Vagina (tissue), 2 donors: ENCODE measurements at places on chromosomes 12 and 14.

GRCh38 chr12:56081393-56082347 lies 1.7 kb downstream of the ERBB3 start:
- DNase-seq: no peak

DNA sequence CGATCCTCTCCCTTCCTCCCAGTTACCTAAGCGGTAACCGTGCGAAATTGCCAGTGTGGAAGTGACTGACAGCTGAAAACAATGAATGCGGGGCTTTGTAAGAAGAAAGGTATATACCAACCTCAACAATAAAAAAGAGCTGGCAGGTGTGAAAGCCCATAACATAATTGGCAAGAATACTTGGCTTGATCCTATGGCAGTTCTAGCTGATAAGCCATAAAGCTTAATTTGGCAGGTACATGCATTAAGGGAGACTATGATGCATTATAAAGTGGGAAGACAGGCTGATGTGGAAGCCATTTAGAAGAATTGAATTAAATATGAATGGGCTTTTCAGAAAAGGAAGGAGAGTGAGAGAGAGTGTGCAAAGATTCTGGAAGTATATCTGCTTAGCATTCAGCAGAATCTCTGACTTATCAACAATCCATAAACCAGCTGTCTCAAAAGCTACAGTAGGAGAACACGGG lies 71.3 kb downstream of the CRACR2A start:
- DNase-seq: no peak

DNA sequence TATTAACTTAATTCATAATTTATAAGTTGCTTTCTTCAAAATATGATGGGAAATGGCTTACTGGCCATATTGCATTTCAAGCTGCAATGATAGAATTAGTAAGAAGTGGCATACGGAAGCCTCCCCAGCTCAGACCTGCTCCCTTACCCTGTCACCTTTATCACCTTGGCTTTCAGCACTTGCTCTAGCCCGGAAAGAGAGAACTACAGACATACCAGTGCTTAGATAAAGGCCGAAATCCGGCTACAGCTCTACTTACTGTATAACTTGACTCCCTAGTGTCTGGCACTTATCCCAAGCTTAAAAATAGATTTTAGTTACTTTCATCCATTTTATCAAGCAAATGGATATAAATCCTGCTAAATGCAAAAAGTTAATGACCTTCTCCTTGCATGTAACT lies 42.5 kb downstream of the PKP2 start:
- DNase-seq: no peak

DNA sequence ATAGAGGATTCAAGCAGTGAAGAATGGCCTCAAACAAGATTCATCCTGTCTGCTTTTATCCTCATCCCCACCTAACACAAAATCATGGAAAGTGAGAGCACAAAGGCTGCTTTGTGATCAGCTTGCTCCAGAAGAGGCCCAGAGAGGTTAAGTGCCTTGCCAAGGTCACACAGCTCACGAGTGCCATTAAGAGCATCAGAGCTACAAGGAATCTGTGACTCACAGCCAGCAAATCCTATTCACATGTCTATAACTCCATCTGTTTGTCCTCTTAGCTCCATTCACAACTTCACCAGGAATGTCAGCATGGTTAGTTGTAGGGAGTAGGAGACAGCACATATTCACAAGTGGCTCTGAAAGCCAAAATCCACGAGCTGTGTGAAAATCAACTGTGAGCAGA lies 79.8 kb downstream of the TTC9 start:
- no peak for DNase-seq

DNA sequence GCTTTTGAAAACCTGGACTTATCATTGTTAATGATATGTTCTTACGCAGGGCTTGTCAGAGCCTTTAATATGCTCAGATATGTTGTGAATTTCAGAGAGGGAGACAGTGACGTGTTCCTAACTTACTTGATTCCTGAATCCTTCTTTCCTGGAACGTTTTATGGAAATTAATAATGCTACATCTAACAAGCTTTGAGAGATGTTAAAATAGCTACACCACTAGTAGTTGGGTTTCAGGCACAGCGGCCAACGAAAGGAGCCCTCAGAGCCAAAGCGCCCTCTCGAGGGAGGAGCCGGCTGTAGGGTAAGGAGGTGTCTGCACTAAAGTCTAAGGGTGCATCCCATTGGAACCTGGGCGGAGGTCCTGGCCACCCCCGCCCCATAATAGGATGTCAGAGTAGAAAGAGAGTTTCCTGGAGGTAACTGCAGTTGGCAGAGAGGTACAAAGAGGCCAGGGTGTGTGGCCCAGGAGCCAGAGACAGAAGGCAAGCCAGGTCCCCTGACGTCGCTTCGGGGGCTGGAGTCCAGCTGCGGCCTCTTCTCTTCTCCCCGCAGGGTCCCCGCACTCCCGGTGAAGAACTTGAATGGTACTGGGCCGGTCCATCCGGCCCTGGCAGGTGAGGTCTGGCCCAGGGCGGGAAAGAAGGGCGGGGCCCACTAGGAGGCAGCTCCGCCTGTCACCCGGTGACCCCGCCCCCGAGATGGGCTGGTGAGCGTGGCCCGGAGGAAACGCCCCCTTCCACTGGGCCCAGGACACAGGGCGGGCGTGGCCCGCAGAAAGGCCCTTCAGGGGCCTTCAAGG lies 36.3 kb downstream of the DTX1 start:
- DNase-seq: no peak

- DNase-seq: no peak
Observed at GRCh38 chr12:131076791-131077747, 123.4 kb downstream of the ADGRD1 start.

- DNase-seq: no peak
Observed at GRCh38 chr14:85319101-85319500, 210.8 kb upstream of the FLRT2 start.

DNA sequence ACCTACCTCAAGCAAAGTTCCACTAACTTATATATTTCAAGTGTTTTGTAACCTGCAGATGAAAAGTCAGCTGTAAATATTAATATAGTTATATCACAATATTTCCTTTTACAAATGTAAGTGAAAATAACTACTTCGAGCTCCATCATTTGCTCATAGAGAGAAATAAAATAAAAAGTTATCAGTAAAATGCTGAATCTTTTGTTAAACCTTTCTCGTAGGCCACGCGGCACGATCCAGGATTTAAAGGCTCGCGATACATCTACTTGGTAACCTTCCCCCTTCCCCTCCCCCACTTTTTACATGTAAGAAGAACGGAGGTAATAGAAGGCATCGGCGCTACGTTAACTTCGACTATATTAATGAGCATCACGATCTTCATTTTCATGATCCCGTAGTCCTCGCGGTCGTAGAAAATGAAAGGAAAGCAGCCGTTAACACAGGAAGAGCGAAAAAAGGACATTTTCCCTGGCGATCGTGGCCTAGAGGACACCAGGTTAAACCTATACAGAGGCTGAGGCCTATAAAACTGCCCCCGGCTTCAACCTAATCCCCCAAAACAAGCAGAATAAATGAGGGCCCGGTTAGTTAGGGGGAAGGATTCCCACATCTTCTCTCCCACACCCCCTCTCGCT lies 508 bp downstream of the HNRNPC start:
- no peak for DNase-seq

GRCh38 chr12:100661300-100661951 lies 87.9 kb downstream of the GAS2L3 start:
- DNase-seq: no peak

GRCh38 chr12:80509781-80510556 lies 65.9 kb downstream of the PTPRQ start:
- no peak for DNase-seq

DNA sequence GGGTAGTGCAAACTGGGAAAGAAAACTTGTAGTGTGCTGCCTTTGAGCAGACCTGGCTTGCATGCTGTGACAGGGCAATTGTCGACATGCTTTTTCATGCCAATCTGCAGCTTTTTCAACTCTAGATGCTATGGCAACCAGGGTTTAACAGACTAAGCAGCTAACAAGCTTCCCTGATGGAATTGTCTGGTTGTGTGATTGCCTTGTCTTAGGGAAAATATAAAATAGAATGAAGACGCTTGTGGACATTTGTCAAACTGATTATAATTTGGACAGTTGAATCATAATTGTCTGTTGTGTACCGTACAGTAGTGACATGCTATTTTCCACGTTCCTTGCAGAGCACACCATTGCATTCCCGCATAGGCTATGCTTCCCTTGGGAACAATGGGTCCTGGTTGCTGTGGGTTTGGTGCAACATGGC lies 113.0 kb downstream of the FOXG1 start:
- DNase-seq: no peak

- no peak for DNase-seq
Observed at GRCh38 chr12:58176296-58176869, 235.0 kb downstream of the ATP23 start.

- no peak for DNase-seq
Observed at GRCh38 chr12:130169256-130169655, 7.0 kb downstream of the FZD10 start.

GRCh38 chr12:85588221-85588620 lies 248.0 kb downstream of the RASSF9 start:
- DNase-seq: no peak
